M059J (cell line): ENCODE measurements at places on chromosomes 12 and 14. TPM values are rescaled to one million over a fixed set of nuclear protein-coding genes. Genes with fewer than 3 reads are reported as not detected.

The TOMM20L gene
- total RNA-seq = not detected in 2 replicates

The TSPAN11 gene
- total RNA-seq = 0.39 and 0.44 TPM in 2 replicates

The TUBA1C gene
- 1,117 and 1,179 TPM in 2 replicates for total RNA-seq

The HHIPL1 gene
- total RNA-seq = 0.15 and 1.2 TPM in 2 replicates

The MORN3 gene
- 0.25 TPM in 1 of 2 replicates, not detected in the other for total RNA-seq

The NKX2-1 gene
- total RNA-seq = 0.10 TPM in 1 of 2 replicates, not detected in the other

The ZNF891 gene
- total RNA-seq = 0.32 and 0.44 TPM in 2 replicates

DNA sequence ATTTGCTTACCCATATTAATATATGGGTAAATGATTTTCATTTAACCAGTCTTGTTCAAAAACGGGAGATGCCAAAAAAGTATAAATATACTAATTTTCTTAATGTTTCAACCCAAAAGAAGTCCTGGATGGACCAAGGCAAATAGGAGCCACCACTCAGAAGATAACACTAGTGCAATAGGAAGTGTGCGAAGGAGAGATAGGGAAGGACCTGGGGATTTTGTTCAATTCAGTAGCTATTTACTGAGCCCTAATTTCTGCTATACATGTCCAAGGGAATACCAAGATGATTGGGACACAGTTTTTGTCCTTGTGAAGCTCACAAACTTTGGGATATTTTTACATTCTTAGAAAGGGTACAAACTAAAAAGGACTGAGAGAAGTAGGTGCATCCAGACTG is 1.5 kb downstream of the CMAS start:
- DNase-seq = no peak

DNA sequence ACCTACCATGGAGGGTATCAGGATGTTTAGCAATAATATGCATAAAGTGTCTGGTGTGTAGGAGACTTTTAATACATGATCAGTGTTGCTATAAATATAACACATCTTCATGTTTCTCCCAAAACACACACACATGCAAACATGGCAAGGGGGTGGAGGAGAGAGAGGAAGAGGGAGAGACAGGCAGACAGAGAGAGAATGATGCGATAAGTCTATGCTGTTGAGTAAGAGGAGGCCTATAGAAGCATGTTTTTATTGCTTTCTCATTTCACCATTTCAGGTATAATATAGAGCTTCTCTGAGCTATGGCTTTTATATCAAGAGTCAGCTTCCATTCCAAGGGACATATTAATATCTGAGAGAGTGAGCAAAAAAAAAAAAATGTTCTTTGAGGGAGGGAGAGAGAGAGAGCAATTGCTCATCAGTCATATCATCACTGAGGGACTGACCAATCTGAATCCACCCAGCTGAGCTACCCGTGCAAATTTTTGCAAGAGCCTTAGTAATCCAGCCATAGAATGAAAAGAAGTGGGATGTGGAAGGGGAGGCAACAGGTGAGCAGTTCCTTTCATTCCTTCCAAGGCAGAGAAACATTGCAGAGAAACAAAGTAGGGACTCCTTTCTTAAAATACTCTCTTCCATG is 54.8 kb upstream of the RASSF8 start:
- no peak for DNase-seq

DNA sequence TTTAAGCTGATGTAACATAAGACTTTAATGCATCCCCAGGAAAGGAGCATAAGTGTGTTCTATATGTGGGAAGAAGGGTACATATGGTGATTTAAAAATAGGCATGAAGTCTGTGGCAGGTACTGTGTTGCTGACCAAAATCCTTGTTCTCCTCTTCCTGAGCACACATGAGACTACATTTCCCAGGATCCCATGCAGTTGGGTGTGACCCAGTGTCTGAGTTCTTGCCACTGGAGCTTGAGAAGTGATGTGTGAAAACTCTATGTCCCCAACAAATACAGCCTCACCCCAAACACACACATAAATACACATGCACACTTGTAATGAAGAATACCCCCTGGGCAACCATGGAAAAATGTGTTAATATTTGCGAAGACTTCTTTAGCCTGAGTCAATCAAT is 8.5 kb upstream of the SMIM10L1 start:
- DNase-seq = peak; percentile 6

DNA sequence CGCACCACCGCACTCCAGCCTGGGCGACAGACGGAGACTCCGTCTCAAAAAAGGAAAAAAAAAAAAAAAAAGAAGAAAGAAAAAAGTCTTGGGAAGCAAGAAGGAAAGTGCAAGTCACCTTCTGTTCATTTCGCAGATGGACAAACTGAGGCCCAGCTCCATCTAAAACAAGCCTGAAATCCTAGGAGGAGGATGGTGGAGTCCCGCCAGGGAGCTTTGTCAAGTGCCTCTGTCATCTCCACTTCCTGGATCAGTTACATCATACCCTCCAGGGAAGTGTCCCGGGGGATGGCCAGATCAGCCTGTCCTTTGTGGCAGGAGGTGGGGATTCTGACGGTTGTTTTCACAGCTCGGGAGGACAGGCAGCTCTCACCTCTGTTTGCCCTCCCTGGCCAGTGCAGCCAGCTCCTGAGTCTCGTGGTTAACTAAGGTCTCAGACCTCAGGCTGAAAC is 8.7 kb upstream of the SDSL start:
- peak; percentile 58 for DNase-seq

- no peak for DNase-seq
These were observed 25.9 kb upstream of the GALNT16 start for GRCh38 chr14:69234106-69234505.

DNA sequence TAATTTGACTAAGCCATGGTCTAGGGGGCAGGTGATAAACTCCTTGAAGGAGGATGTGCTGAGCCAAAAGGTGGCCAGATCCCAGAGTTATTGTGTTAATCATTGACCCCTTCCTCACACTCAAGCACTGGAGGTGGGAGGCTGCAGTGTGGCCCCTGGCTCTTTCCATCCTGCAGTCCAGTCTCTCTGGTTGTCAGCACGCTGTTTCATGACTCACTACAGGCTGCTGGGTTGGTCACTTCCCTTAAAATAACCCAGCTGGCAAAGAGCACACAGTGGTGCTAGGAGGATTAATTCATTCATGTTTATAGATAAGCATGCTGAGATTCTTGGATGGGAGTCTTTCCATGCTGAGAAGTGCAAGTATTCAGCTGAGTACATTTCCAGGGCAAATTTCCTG is 228.9 kb downstream of the ANO2 start:
- peak; percentile 50 for DNase-seq

DNA sequence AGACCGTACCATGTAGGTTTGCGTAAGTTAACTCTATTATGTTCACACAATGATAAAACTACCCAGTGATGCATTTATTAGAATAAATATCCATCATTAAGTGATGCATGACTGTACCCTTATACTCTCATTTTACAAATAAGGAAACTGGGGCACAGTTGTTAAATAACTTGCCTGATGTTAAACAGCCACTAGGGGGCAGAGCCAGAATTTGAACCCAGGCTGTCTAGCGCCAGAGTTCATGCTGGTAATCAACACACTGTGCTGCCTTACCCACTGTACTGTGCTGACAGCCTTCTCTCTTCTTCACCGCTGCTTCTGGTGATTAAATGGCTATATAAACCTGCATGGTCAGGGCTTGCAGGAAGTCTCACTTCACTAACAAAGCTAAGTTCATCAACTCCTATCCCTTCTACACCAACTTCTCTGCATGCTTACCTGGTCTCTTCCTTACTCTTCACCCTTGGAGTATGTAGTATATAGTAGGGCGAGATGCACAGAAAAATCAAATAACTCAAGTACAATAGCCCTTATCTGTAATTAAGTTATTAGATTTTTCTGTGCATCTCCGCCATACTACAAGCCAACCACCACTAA is 43.6 kb upstream of the APPL2 start:
- DNase-seq = no peak

GRCh38 chr12:124370851-124371250 is 76.0 kb downstream of the RFLNA start:
- peak; percentile 58 for DNase-seq
